Stimulated activated CD4-positive, alpha-beta T cell treated with anti-CD3 and anti-CD28 coated beads, TNF-alpha, amount 100 ng/mL, for 48 hours (primary cell): ENCODE measurements at places on chromosomes 2 and 18.

GRCh38 chr2:105712166-105712915 lies 32.4 kb upstream of the NCK2 start:
- no peak for DNase-seq

- DNase-seq, result no peak
Observed at GRCh38 chr18:495017-495416, 5.5 kb downstream of the COLEC12 start.

GRCh38 chr2:198098918-198099317 lies 294.5 kb downstream of the PLCL1 start:
- DNase-seq, result no peak

DNA sequence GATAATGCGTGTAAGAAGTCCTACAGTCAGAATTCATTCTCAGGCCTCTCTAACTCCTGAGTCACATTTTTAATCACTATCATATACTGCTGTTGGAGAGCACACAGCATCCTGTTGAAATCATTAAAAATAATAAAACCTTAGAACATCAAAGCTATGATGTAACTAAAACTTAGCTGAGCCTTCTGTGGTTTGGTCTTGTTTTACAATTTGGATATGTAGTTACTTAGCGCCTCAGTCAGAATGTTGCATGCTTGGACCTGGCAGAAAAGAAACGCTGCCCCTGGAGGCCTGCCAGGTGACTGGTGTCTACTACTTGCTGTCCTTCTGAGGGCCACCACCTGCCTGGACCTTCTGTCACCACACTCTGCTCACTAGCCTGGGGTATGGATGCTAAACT lies 261.1 kb upstream of the RASGRP3 start:
- no peak for DNase-seq

DNA sequence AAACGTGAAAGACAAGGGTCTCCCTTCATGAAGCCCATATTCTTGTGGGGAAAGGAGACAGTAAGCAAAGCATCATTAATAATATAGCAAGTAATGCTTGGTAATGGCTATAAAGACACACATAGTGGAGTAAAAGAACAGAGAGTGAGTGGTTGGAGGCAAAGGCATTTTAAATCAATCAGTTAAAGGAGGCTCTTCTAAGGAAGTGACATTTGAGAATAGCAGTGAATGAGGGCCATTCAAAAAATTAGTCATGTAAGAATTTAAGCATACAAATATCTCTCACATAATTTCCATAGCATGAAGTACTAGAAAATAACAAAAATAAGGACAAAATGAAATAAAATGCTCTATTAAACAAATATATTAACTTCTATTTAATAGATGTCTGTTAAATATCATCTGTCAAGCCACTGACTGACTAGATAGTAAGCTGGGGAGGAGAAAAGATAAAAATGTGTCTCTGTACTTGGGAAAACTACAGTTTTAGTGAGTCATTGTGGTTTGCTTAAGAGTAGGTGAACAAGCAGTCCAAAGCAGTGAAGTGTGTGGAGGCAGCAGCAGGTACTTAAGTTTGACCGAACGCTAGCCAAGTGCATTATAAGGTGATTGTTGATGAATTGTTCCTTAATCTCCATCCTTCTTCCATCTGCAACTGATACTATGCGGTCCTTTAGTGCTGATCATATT lies 160.1 kb downstream of the PARD3B start:
- no peak for DNase-seq

DNA sequence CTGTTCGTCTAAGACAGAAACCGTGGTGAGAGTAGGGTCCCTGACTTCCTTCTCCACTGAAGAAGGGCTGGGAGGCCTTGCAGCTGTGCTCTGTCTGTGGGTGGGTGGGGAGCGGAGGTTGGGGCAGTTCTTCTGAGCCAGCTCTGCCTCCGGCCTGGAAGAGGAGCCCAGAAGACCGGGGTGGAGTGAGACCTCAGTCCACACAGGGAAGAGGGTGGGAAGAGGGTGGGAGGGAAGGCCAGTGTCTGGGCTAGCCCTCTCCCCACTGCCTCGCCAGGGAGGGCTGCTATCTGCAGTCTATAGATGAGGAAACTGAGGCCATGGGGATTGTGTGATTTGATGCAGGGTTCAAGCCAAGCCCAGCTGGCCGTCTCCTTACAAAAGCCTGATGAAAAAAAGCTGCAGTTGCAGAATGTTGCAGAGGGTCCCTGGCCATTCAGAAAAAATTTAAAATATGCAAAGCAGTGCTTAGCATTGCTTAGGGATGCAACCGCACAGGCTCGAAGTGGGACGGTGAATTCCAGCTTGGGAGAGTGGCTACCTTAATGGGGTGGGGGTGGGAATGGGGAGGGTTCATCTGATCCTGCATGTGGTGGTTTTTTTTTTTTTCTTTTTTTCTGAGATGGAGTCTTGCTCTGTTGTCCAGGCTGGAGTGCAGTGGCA lies 181.6 kb upstream of the HS6ST1 start:
- DNase-seq, result no peak

GRCh38 chr18:35239314-35239713 lies 1.5 kb upstream of the ZNF397 start:
- no peak for DNase-seq

DNA sequence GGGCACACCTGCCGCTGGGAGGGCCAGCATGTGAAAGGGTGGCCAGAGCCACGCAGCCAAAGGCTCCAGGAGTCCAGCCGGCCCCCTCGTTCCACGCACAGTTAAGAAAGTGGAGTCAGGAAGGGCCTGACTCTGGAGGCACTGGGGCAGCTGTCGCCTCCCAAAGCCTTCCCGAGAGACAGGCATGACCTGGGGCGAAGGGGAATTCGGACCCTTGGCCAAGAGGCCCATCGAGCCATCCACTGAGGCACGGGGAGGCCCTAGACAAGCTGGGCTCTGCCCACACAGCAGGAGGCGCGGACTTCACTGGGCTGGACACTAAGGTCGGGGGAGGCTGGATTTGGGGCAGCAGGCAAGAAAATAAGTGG lies 38.5 kb upstream of the SNED1 start:
- no peak for DNase-seq
